Activated B cell treated with CpG ODN at 0.5 μM for 24 hours (primary cell): ENCODE measurements at places on chromosomes 4 and X.

DNA sequence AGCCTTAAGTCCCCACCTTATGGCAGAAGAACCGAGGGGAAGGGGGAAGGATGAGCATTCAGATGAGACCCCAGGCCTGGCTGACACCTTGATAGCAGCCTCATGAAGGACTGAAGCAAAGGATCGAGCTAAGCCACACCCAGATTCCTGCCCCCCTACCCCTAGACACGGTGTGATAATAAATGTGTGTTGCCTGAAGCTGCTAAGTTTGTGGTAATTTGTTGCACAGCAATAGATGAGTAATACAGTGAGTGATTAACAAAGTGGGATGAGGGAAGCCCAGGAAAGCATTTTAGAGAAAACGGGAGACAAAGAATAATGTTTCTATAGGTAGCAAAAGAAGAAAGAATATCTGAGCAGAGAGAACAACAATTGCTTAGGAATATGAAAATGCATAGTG is 404.2 kb downstream of the MID1IP1 start:
- no peak overlapping the region for H3K4me3 ChIP-seq
- peaks cover 4% of the 10 kb centered on the region for H3K27me3 ChIP-seq
- H3K27ac ChIP-seq = no peak overlapping the region
- no peak for DNase-seq

DNA sequence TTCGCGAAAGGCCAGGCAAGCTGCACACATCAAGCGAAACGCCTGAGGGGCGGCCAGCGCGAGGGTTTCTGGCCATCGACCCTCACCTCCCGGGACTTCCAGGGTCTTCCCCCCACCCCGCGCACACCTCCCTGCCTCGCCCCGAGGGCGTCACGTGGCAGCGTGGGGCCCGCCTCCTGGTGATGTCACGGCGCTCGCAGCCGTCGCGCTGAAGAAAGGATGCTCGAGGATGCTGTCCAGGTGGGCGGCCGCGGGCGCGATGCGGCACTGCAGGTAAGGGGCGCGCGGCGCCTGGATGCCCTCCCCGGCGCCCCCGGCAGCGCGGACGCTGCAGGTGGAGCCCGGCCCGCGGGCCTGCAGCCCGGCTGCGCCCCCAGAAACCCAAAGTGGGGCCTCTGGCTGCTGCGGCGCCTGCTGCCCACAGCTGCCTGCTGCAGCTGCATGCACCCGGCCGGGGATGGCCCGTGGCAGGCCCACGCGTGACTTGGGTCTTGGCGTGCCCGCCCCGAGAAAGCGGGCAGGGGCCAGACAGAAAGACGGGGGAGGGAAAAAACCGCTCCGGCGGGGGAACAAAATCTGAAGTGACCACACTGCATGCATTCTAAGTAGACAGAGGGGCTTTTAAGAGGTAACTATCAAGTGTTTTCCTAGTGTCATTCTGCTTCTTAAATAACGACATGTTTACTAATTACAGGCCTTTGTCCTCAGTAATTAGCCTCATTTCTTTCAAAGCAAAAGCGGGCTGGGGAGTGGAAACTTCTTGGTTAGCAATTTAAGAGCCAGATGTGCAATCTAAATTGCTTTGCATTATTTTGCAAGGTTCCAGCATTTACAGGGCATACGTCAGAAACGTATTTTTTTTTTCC is 1.7 kb downstream of the CLCN4 start:
- peaks cover 16% of the 10 kb centered on the region for H3K36me3 ChIP-seq
- H3K4me3 ChIP-seq = peak overlapping the region; percentile 78
- peak overlapping the region; percentile 78 for H3K27ac ChIP-seq
- no peaks in the 10 kb centered on the region for H3K27me3 ChIP-seq
- peak; percentile 45 for DNase-seq

GRCh38 chrX:48492293-48492910 is 16.4 kb upstream of the PORCN start:
- no peaks in the 10 kb centered on the region for H3K4me1 ChIP-seq
- H3K27ac ChIP-seq = no peak overlapping the region

- no peak overlapping the region for H3K27ac ChIP-seq
- no peaks in the 10 kb centered on the region for H3K4me1 ChIP-seq
- H3K36me3 ChIP-seq = no peaks in the 10 kb centered on the region
- no peaks in the 10 kb centered on the region for H3K27me3 ChIP-seq
- H3K4me3 ChIP-seq = no peak overlapping the region
Measured at GRCh38 chr4:156536661-156537060, 434.9 kb downstream of the PDGFC start.

DNA sequence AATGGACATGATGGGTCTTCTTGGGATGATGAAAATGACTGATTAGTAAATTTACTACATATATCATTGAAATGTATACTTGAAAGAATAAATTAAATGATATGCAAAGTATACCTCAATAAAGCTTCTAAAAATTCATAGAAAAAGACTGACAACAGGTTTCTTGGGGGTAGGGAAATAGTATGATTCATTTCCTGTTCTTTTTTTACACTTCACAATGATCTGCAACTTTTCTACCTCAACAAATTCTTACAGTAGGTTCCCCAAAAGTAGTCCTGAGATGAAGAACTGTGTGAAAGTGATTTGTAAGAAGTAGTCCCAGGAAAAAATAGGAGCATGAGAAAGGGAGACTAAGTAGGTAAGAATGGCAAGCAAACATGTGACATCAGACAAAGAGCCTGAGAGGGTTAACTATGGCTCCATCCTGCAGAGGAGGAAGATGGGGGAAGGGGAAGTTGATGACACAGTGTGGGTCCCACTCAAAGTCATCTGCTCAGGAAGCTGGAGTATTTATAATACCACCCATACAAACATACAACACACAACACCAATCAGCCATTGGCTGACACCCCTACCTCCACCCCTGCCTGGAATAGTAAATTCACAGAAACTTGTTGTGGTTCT is 73.9 kb downstream of the ARHGAP6 start:
- no peaks in the 10 kb centered on the region for H3K36me3 ChIP-seq
- no peak for DNase-seq
- H3K4me3 ChIP-seq = no peak overlapping the region
- peaks cover 2% of the 10 kb centered on the region for H3K27me3 ChIP-seq
- H3K4me1 ChIP-seq = peaks cover 10% of the 10 kb centered on the region

- no peaks in the 10 kb centered on the region for H3K4me1 ChIP-seq
- no peak overlapping the region for H3K4me3 ChIP-seq
- DNase-seq = no peak
- H3K27me3 ChIP-seq = no peaks in the 10 kb centered on the region
- H3K27ac ChIP-seq = no peak overlapping the region
Measured at GRCh38 chr4:150493851-150494250, 88.1 kb upstream of the MAB21L2 start.

DNA sequence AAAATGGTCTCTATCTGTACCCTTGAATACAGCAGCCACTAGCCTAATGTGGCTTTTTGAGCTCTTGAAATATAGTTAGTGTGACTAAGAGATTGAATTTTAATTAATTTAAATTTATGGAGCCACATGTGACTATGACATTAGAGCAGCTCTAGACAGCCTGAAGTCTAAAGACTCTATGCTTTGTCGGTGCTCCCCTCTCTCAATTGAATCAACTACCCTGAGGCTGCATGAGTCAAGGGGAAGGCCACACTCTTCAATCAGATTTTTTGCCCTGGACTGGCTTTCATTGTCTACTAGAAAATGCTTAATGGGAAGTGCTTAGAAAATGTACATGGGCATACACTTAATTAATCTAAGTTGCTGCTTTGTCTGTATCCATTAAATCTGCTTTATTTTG is 11.7 kb downstream of the TLR7 start:
- no peak overlapping the region for H3K4me3 ChIP-seq
- H3K27ac ChIP-seq = peak overlapping the region; percentile 46
- DNase-seq = no peak
- H3K27me3 ChIP-seq = no peaks in the 10 kb centered on the region
- peaks cover 44% of the 10 kb centered on the region for H3K4me1 ChIP-seq
- H3K36me3 ChIP-seq = peaks cover 32% of the 10 kb centered on the region

- H3K36me3 ChIP-seq = peaks cover 7% of the 10 kb centered on the region
- peaks cover 60% of the 10 kb centered on the region for H3K4me1 ChIP-seq
- no peak overlapping the region for H3K27ac ChIP-seq
- H3K4me3 ChIP-seq = no peak overlapping the region
Measured at GRCh38 chrX:9535101-9535500, 70.2 kb downstream of the TBL1X start.

DNA sequence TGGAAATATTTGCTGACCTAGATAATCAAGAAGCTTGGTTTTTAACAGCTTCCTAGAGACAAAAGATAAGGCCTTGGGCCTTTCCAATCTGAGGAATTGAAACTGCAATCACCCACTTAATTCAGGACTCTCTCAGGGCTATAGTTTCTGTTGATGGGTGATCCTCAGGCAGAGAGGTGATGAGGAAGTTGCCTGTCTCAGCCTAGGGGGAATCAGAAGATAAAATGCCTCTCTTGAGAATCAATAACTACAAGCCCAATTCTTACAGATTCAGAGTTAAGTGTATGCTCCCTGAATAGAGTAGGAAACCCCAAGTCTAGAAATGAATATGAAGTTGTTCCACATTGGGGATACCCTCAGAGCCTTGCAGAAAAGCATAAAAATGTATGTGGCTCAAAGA is 45.5 kb downstream of the NFKB1 start:
- H3K36me3 ChIP-seq = peaks cover 89% of the 10 kb centered on the region
- DNase-seq = no peak
- peak overlapping the region; percentile 4 for H3K4me3 ChIP-seq
- no peaks in the 10 kb centered on the region for H3K27me3 ChIP-seq

DNA sequence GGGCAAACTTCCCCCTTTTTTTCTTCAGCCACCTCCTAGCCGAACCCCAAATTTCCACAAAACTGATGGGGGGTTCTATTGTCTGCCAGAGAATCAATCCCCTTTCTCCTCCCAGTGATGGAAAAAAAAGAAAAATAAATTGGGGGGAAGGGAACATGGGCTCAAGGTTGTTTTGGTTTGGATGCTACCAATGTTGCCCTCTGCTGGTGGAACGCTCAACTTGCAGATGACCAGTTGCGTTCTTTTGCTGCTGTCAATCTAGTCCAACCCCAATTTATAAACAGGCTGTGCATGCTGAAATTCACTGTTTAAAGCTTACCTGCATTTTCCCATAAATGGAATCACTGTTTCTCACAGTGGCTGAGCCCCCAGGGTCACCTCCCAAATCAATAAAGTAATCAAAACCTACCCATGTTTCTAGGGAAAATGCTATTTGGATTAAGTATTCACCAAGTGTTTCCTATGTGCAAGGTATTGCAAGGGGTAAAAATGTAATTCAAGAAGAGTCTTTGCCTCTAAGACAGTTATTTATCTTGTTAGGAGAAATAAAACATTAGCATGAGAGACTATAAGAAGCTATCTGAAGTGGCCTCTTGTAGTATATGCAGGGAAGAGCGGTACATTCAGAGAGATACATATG is 116.7 kb upstream of the TMEM164 start:
- no peak for DNase-seq
- no peaks in the 10 kb centered on the region for H3K27me3 ChIP-seq
- H3K4me1 ChIP-seq = peaks cover 33% of the 10 kb centered on the region
- no peak overlapping the region for H3K27ac ChIP-seq
- H3K36me3 ChIP-seq = no peaks in the 10 kb centered on the region

DNA sequence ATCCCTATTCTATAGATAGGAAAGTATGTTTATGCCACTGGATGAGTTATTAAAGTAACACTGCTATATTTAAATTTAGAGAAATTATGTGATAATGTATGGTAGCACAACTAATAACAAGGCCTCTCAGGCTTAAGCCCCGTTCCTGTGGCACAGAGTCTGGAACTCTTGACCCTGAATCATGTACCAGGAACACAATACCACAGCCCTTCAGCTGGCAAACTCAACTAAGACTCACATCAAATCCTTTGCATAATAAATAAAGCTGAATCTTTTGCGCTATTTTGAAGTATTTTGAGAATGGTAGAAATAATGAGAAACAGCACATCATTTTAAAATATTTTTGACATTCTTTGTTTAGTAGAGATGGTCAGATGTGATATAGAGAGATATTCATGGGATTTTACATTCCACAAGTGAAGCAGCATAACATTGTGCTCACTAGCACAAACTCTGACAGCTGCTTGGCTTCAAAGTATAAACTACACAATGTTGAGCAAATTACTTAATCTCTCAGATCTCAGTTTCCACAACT is 478.4 kb upstream of the FAM241A start:
- DNase-seq = no peak
- no peak overlapping the region for H3K27ac ChIP-seq
- H3K27me3 ChIP-seq = no peaks in the 10 kb centered on the region
- H3K4me1 ChIP-seq = no peaks in the 10 kb centered on the region
- no peaks in the 10 kb centered on the region for H3K36me3 ChIP-seq

- no peak for DNase-seq
- peaks cover 54% of the 10 kb centered on the region for H3K4me1 ChIP-seq
- H3K27ac ChIP-seq = peak overlapping the region; percentile 89
- peak overlapping the region; percentile 59 for H3K4me3 ChIP-seq
- H3K27me3 ChIP-seq = no peaks in the 10 kb centered on the region
Measured at GRCh38 chr4:83276299-83277040, 8.1 kb downstream of the COQ2 start.

GRCh38 chrX:130418740-130419139 is 17.0 kb downstream of the RBMX2 start:
- no peak for DNase-seq
- peaks cover 3% of the 10 kb centered on the region for H3K27me3 ChIP-seq
- no peaks in the 10 kb centered on the region for H3K4me1 ChIP-seq
- H3K27ac ChIP-seq = no peak overlapping the region
- peaks cover 13% of the 10 kb centered on the region for H3K36me3 ChIP-seq

DNA sequence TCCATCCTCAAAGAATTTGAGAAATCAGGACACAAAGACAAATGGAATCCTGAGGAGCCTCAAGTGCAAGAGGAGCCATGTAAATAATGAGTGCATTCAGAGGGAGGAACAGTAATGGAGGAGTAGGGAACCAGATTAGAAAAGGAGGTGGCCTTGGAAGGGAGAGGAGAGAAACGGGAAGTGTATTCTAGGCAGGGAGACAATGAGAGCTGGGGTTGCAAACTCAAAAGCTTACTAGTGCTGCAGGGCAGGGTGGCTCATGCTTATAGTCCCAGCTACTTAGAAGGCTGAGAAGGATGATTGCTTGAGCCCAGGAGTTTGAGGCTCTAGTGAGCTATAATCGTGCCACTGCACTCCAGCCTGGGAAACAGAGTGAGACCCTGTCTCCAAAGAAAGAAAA is 113.2 kb upstream of the LSM6 start:
- peaks cover 33% of the 10 kb centered on the region for H3K4me1 ChIP-seq
- no peaks in the 10 kb centered on the region for H3K36me3 ChIP-seq
- H3K27ac ChIP-seq = no peak overlapping the region
- H3K4me3 ChIP-seq = no peak overlapping the region
- DNase-seq = no peak

- H3K36me3 ChIP-seq = no peaks in the 10 kb centered on the region
- no peak for DNase-seq
- no peak overlapping the region for H3K4me3 ChIP-seq
- no peaks in the 10 kb centered on the region for H3K4me1 ChIP-seq
- H3K27me3 ChIP-seq = no peaks in the 10 kb centered on the region
Measured at GRCh38 chr4:65552057-65552456, 118.2 kb downstream of the EPHA5 start.

DNA sequence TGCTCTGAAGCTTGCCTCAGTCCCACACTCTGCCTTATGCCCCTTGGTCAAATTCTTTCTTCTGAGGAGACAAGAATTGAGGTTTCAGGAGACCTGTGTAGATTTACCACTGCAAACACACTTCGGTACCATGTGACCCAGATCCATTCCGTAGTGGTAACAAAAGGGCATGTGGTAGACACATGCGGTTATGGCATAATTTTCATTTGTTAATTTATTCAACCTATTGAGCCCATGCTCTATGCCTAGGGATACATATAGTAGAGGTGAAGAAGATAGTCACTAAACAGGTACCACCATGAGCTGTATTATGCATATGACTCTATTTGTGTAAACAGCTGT is 190.9 kb downstream of the NDST4 start:
- H3K4me1 ChIP-seq = no peaks in the 10 kb centered on the region
- DNase-seq = no peak
- H3K27ac ChIP-seq = no peak overlapping the region
- no peaks in the 10 kb centered on the region for H3K36me3 ChIP-seq
- no peak overlapping the region for H3K4me3 ChIP-seq

- DNase-seq = no peak
- H3K4me3 ChIP-seq = no peak overlapping the region
- peaks cover 5% of the 10 kb centered on the region for H3K27me3 ChIP-seq
- no peaks in the 10 kb centered on the region for H3K4me1 ChIP-seq
Measured at GRCh38 chrX:134599184-134599914, 58.9 kb downstream of the PLAC1 start.
